ENCODE measurements at places on chromosomes 3 and 15.

DNA sequence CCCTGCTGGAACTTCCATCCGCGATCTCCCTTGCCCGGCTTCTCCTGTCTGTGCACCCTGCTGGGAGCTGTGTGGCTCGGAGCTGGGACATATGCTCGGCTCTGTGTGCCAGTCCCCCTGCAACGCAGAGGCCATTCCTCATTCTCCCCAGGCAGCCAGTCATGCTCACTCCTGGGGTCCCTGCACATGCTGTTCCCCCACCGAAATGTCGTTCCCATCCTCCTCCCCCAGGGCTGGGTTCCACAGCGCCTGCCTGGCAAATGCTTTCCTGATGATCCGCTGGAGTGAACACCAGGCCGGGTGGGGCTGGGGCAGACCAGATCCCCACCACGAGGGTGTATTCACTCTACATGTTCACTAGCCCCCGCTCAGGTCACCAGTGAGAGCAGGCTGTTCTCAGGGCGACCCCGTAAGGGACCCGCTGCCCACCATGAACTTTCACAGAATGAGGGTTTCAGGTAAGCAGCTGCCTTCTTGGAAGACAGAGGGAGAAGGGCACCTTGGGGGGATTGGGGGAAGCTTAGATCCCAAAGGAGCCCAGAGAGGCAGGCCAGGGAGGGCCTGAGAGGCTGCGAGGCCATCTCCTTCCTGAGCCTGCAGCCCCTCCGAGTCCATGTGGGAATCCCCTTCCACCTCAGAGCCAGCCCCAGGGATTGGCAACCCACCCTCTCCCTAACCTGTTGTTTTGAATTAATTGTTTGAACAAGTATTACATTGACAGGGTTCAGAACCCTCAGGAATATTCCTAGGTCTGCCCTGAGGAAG, 88.7 kb upstream of the IQSEC1 start:
- DNase-seq, result no peak

- DNase-seq, result no peak
Observed at GRCh38 chr3:121979246-121979645, 42.8 kb downstream of the ILDR1 start.

DNA sequence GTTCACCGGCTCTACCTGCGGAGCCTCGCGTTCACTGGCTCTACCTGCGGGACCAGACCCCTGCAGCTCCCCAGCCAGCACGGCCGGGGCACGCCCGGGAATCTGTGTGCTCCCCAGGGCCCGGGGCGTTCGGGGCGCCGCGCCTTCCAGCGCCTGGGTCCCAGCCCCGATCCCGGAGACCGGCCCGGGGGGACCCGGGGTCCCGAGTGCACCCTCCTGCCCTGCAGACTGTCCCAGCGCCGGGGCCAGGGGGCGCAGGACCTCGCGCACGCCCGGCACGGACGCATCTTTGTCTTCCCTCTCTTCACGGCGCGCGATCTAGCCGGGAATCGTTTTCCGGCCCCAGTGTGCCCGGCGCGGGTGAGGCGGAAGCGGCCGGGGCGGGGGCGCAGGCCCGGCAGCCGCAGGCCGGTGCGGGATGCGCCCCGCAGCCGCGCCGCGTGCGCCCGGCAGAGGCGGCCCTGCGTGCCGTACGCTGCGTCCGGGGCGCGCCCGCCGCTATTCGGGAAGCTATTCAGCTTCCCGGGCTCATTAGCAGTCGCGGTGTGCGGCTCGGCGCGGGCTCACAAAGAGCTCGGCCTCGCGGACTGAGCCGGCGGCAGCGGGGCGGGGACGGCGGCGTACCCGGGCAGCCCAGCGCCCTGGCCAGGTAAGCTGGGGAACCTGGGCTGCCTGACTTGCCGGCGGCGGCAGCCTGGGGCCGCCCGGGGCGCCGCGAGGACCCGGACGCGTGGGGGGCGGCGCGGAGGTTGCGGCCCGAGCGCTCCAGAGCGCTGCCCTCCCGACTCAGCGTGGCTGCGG, at the start of gene APBA2:
Gene APBA2, plus strand, starts transcription at position 345 of the 801 bp plus-strand sequence. CDS start 167,911 bp downstream, outside the sequence.
- DNase-seq, result no peak

- DNase-seq, result no peak
Observed at GRCh38 chr15:36403351-36403750, 176.1 kb upstream of the CDIN1 start.

DNA sequence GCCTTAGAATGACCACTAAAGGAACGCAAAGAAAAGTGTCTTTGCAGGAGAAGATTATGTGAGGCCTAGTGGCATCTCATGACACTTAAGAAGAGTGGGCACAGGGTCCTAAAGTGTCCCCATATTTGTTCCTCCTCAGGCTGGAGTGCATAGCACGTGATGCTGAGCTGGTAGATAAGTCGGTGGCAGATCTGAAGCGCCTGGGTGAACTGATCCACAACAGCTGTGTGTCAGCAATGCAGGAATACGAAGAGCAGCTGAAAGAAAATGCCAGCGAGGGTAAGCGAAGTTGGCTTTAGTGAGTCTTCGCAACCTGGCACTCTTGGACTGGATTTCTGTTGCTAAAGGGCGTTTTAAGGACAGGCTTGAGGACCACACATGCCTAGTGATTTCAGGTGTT, 92.6 kb downstream of the CHD2 start:
- DNase-seq, result no peak

- no peak for DNase-seq
Observed at GRCh38 chr3:133113526-133113925, 75.3 kb downstream of the TMEM108 start.

- no peak for DNase-seq
Observed at GRCh38 chr3:138188013-138188730, 1.1 kb downstream of the ARMC8 start.

DNA sequence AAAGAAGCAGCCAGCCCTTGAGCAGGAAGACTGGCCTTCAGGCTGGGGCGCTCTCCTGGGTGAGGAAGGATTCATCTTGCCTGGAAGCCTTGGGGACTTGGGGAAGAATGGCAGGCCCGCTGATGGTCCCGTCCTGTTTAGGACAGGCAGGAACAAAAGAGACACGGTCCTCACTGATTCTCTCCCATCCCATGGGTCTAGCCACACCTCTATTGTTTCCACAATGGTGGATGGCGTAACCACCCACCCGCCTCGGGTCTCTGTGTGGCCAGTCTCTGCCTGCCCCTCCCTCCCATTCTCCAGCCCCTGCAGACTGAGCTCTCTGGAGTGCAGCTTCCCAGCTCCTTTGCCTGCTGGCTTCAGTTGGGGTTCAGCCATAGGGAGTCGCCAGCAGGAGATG, 284.3 kb downstream of the UACA start:
- DNase-seq, result no peak

GRCh38 chr15:43524254-43524845, 6.9 kb downstream of the MAP1A start:
- no peak for DNase-seq

GRCh38 chr3:127497676-127498075, 92.9 kb downstream of the TPRA1 start:
- no peak for DNase-seq

DNA sequence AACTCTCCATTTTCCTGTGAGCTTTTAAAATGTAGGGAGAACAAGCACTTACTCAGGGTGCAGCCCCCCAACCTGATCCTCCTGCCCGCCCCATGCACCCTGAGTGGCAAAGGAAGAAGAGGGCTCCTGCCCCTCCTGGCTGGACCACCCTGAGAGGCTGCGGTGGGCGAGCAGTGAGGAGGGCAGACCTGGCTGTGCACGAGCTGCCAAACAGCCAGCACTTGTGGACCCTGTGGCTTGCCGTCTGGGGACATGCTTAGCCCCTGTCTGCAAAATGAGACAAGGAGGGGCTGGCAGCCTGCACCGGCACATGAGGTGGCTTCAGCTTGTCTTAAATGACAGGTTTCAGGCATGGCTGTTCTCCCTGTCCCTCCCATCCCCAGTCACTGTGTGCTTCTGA, 18.6 kb downstream of the ATP10A start:
- no peak for DNase-seq

DNA sequence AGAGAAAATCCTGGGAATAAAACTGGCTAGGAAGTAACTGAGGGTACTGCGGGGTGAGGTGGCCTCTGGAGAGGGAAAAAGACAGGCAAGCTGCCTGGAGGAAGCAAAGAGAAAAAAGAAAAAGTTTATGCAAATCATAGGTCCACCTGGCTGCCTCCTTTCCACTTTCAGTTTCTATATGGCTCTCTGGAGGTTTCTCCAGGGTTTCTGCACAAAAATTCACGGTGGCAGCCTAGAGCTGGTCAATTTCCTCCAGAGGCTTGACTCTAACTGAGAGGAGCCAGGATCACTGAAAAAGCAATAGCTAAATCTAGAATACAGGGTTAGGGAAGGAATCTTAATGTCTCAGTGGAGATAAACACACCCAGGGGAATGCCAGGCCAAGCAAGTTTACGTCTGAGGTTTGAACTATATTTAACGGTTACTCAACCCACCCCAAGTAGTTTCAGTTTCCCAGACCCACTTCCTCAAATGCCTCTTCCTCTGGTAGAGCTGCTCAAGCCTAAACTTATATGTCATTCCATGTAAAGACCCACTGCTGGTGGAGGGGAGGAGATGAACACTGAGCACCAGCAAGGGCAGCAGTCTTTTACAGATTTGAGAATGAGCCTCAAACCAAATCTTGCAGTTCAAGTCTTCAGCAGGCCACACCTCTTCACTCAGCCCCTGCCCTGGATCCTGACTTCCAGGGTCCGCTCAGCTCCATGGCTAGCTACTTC, 5.7 kb downstream of the LYSMD2 start:
- no peak for DNase-seq

DNA sequence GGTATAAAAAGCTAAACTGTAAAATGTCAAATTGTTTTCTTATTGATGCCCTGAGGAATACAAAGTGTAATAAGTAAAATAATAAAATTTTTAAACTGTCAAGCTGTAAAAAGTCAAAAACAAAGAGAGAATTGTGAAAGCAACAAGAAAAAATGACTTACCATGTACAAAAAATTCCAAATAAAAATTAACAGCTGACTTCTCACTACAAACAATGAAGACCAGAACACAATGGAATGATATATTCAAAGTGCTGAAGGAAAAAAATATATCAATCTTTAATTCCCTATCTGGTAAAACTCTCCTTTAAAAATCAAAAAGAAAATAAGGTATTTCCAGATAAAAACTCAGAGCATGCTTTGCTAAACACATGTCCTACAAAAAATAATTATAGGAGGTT, 883.5 kb downstream of the IGSF11 start:
- DNase-seq, result no peak

DNA sequence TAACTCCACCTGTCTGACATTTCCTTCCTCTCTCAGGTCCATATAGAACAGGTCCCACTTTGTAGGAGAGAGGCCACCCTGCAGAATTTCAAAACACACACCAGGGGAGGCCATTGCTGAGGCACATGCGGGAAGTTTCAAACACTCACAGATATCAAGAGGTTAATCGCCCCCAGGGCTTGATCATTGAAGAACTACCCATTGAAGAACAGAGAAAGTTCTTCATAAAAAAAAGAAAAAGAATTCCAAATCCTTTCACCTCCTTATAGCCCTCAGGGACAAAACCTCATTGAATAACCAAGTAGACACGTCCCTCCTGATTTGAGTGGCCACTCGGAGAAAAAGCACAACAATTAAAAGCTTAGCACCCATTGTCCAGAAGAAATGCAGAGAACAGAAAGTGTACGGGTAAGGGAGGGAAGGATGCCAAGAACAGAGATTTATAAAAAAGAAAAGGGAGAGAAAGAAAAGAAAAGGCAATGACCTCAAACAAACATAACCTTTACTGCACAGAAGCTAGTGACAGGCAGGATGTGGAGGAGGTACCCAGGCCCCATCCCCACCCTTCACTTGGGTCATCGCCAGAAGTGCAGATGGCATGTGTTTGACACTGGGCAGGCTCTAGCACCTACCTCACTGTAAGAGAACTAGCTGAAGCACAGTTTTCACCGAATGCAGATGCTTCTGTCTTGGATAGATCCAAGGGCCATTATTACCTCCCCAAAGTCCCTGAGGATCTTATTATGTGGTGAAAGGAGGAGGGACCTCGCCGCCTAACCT, 112.3 kb upstream of the HES1 start:
- DNase-seq, result no peak

- DNase-seq, result no peak
Observed at GRCh38 chr3:171606151-171606751, 146.0 kb upstream of the TNIK start.

DNA sequence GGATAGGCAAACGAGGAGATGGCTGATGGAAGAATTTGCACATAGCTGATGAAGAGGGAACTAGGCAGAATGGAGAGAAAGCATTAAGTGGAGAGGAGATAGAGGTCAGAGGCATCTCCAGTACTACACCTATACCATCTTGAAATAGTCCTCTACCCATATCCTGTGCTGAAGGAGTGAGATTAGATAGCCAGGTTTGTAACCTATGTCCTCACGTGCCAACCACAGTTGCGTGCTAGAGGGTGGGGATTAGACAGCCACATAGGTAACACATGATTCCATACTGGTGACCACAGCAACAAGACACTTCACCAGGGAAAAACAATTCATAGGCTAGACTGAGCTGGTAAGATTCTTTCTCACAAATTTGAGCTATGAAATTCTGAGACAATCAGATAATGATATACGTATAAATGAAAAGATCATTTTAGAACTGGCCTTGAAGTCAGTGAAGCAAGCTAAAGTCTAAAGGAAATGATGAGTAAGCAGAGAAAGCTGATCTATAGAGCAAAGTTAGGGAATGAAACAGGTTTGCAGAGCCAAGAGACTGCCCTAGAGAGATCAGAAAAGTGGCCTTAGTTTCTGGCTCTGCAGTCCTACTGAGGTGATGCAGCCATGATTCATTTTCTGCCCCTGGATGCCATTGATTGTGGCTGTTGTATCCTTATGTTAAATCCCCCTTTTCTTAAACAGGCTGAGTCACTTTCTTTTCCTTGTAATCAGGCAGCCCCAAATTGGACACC, 17.7 kb downstream of the MYNN start:
- DNase-seq, result no peak

GRCh38 chr15:100502651-100503050, 26.1 kb downstream of the CERS3 start:
- no peak for DNase-seq

DNA sequence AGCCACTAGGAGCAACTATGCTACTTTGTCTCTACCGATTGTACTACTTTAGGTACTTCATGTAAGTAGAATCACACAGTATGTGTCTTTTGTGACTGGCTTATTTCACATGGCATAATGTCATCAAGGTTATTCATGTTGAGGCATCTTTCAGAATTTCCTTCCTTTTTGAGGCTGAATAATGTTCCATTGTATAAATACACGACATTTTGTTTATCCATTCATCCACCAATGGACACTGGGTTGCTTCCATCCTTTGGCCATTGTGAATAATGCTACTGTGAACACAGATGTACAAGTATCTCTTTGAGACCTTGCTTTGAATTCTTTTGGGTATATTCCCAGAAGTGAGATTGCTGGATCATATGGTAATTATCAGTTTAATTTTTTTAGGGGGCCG, 29.2 kb downstream of the MYO5A start:
- DNase-seq, result no peak

DNA sequence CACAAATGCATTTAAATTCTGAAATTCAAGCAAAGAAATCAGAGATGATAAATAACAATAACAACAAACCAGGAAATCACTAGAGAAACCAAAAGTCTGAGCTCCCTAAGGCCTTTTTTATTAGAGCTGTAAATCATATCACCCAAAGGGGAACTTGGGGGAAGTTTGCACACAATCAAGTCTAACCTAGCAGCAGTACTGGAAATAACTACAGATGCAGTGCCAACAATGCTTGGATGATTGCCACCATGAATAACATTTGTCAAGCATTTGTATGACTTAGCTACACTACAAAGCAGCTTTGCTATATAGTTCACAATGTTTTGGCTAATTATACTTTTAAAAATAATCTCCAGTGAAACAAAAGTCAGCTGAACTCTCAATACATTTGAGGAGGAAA, 27.8 kb downstream of the SHQ1 start:
- no peak for DNase-seq

GRCh38 chr3:147713234-147714133, 304.3 kb downstream of the ZIC1 start:
- no peak for DNase-seq

GRCh38 chr15:90531147-90531546, 1.4 kb downstream of the CRTC3 start:
- DNase-seq, result no peak
